ENCODE measurements at places on chromosomes 6 and 20. TPM values are rescaled to one million over a fixed set of nuclear protein-coding genes. Genes with fewer than 3 reads are reported as not detected.

DNA sequence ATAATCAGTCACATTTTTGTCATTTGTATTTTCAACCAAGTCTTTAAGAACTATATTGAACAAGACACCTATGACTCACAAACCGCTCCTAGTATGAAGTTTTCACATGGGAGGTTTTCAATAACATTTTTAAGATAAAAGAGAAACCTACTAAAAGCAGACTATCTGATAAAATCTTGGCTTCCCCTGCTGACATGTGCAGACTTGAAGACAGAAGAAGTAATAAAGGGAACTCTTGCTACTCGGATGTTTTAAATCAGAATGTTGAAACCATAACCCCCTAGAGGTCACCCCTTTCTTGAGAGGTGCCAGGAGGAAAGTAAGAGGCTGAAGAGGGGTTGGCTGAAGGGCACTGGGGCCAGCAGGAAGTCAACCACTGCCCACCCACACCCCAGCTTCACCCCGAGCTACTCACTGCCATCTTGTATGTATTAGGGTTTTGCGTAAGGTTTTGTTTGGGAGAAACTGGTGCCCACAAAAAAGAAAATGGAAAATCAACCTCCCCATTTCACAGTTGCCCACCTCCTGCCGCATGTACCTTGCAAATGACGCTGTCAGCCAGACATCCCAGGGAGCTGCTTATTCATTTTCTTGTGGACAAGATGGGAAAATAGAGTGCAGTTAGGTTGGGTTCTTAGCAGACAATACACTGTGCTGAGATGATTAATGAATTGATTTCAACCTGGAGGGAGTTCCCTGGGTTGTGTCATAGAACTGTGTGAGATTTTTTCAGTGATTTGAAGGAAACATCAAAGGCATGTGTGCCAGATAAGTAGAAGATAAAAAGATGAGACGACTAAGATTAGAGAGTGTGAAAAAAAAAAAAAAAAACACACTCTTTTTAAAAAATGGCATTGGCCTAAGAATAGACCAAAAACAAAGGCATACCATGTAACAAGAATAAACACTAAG lies 83.2 kb upstream of the TAB2 start:
- DNase-seq: peak; percentile 74

DNA sequence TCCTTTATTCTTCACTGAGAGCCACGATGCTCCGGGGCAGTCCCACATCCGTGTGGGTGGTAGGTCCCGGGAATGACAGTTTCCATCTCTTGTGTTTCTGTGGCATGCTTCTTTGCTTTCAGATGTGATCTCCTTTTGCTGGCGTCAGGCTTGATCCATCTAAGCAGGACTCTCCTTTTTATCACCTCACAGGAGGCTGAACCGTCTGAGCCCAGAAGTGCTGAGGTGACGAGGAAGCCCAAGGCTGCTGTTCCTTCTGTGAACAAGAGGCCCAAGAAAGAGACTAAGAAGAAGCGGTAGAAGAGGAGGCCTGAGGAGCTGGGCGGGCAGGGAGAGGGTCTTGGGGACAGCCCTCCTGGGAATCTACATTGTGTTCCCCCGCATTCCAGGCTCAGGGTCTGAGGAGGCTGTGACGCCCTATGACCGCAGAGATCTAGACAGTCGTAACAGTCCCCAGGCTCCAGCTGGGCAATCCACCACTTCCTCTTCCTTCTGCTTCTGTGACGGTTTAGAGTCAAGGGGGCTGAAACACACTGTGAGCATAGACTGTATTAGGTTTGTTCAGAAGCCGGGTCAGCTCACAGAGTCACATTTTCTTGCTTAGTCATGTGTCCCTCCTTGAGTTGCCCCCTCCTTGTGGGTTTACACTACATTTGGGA lies 26.8 kb downstream of the MANBAL start:
- peak; percentile 59 for DNase-seq

DNA sequence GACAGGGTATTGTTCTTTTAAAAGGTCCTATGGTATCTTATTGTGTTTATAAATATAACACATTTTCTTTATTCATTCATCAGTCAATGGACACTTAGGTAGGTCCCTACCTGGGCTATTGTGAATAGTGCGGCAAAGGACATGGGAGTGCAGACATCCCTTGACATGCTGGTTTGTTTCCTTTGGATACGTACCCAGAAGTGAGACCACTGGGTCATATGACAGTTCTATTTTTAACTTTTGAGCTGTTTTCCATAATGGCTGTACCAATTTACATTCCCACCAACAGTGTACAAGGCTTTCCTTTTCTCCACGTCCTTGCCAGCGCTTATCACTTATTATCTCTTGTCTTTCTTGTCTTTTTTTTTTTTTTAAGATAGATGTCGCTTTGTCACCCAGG lies 627.5 kb downstream of the PRKN start:
- DNase-seq: no peak

- DNase-seq: no peak
Observed at GRCh38 chr6:122130026-122130348, 269.5 kb upstream of the HSF2 start.

- DNase-seq: no peak
Observed at GRCh38 chr6:38239719-38240451, 399.8 kb downstream of the BTBD9 start.

- DNase-seq: no peak
Observed at GRCh38 chr20:40197691-40198090, 491.3 kb downstream of the MAFB start.

DNA sequence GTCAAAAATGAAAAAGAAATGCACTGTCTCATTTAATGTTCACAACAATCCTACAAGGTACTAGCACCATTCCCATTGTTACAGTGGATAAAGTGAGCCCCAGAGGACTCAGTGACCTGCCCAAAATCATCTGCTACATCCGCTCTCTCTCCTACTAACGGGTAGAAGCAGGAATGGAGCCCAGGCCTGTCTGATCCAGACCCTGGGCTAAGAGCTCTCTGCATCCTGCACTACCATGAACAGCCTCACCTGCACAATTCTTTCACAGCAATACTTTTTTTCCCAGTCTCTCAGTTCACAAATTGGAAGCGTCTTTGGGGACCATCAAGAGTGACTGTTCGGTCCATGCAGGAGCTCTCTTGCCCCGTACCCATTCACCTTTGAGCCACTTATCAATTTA lies 31.2 kb downstream of the ATP9A start:
- no peak for DNase-seq

DNA sequence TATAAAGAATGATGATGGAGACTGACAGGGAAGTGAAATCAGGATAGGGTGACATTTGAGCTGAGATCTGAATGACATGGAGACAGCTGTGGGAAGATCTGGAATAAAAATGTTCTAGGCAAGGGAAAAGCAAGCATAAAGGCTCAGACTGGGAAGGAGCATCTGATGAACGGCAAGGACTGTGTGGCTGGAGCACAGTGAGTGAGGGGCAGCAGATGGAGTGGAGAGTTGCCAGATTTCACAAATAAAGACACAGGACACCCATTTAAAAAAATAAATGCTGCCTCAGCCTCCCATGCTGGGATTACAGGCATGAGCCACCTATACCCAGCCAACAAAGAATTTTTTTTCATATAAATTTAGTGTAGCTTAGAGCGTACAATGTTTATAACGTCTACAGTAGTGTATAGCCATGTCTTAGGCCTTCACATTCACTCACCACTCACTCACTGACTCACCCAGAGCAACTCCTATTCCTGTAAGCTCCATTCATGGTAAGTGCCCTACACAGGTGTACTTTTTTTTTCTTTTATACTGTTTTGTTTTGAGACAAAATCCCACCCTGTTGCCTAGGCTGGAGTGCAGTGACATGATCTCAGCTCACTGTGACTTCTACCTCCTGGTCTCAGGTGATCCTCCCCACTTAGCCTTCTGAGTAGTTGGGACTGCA lies 2.4 kb upstream of the ZBTB24 start:
- no peak for DNase-seq

DNA sequence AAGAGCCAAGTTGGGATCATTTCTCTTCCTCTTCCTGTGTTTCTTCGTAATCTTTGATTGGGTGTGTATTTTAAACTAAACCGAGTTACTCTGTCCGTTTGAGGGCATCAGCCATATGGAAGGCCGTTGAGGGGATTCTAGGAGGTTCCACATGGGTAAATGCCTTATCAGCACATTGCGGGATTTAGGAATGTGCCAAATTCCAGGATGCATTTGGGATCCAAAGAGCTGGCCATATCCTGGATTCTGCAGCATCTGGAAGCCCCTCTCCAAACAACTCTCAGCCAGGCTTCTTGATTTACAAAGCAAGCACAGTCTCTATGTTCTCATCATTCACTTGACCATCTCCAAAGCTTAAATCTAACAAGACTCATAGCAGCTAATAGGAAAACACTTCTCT lies 67.6 kb upstream of the RIN2 start:
- DNase-seq: no peak

DNA sequence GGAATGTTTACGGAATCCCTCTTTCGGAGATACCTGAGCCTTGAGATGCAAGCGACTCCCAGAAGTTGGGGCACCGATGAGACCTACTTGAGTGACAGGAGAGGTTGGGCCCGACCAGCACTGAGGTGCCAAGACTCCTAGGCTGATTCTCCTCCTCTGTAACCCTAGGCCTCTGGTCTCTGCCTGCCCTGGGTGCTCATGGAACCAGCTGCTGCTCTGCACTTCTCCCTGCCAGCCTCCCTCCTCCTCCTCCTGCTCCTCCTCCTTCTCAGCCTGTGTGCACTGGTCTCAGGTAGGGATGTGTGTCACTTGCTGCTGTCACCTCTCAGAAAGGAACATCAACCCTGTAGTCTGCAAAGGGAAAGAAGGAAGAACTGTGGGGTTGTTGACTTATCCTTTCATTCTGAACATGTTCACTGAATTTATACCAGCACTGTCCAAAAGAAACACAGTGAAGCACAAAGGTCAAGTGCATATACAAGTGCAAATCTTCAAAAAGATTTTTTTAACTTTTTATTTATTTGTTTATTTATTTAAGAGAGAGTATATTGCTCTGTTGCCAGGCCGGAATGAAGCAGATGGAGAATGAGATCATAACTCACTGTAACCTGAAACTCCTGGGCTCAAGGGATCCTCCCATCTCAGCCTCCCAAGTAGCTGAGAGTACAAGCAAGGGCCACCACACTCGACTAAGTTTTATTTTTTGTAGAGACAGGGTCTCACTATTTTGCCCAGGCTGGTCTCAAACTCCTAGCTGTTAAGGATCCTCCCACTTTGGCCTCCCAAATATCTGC lies 913 bp downstream of the BTN2A2 start:
- DNase-seq: peak; percentile 30

DNA sequence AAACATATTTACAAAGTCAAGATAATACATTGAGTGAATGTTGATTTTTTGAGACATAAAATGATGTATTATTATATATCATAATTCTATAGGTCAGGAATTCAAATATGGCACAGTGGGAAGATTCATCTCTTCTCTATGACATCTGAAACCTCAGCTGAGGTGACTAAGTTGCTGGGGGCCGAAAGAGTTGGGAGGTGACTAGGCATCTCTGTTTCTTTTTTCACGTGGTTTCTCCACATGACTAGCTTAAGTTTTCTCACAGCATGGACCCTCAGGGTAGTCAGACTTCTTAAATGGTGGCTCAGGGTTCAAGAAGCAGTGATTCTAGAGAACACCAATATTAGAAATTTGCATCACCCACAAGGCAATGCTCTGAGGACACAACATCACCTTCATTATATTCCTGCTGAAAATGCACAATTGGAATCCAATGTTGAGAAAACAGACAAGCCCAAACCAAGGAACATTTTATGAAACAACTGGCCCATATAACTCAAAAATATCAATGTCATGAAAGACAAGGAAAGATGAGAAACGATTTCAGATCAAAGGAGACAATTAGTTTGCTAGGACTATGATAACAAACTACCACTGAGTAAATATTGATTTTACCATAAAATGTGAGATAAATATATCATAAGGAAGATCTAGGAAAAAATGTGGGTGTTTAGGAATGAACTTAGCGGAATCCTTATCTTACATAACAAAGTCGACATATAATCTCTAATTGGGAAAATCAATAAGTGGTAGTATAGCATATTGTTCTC lies 273.3 kb upstream of the IRAK1BP1 start:
- no peak for DNase-seq

- DNase-seq: no peak
Observed at GRCh38 chr20:57685146-57685758, 24.6 kb downstream of the PMEPA1 start.

DNA sequence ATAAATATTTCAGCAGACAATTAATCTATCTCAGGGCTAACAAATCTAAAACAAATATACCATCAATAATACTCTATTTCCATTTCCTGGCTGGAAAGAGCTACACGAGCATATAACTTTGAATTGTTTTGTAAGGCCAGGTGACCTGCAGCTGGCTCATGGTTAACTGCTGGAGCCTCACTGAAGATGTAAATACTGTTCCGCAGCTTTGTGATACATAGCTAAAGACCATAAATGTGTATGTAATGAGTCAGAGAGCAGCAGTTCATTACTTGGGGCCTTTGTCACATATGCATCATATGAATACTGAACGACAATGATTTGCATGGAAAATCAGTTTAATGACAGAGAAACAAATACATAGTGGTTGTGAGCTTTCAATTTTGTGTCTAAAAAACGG lies 109.4 kb upstream of the CCN2 start:
- no peak for DNase-seq

DNA sequence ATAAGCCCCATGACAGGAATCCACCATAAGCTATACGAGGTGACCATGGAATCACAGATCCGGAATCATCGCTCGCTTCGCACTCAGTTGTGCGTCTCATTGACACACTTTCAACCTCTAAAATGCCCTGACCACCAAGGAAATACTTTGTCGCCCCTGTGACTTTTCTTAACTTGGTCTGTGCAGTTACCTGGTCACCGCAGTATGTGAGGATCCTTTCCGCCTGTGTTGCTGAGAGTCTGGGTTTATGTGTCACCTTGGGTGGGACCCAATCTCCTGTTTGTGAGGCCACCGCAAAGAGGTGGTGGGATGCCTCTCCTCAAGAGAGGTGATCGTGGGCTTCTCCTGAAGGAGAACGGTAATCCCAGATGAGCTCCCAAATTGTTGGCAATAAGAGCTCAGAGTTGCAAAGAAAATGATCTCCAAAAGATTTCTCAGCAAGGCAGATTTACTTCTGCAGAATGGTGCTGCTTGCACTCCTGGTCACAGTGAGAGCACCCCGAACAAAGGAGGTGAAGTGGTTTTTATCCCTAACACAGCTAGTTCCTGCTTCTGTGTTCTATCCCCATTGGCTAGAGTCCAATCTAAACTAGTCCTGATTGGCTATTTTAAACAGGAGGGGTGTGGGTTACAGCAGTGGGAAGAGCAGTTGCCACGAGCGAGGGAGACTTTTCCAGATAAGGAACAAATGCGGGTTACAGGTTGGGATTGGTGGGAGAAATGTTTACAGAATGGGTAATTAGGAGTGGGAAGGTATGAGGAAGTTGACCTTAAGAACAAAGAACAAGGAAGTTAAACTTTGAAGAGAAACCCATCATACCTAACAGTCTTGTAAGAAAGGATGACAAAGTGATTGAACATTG lies 9.1 kb upstream of the ZNFX1 start:
- DNase-seq: no peak

- no peak for DNase-seq
Observed at GRCh38 chr6:106184629-106185028, 98.5 kb downstream of the PRDM1 start.

GRCh38 chr6:165662749-165663376 lies at the start of gene PDE10A:
Gene PDE10A (minus strand): TSS chr6:165663241. CDS start chr6:165662811, 430 bp downstream.
- DNase-seq: no peak

- no peak for DNase-seq
Observed at GRCh38 chr6:46484081-46484820, 7.0 kb downstream of the RCAN2 start.

Gene GLP1R
- 0.81 TPM for total RNA-seq

Gene SLC35D3
- not detected for total RNA-seq

Gene CCN5
- not detected for total RNA-seq

Gene POU5F1
- not detected for total RNA-seq

Gene NEDD9
- 26.6 TPM for total RNA-seq

Gene ANKRD66
- not detected for total RNA-seq

Data from activated CD8-positive, alpha-beta T cell treated with anti-CD3 and anti-CD28 coated beads for 36 hours (primary cell).